ENCODE measurements at places on chromosomes 12 and 14.

GRCh38 chr14:60862283-60862682, 118.6 kb downstream of the TRMT5 start:
- no peak for DNase-seq

- DNase-seq: no peak
Measured at GRCh38 chr12:22321018-22321605, 13.4 kb downstream of the ST8SIA1 start.

DNA sequence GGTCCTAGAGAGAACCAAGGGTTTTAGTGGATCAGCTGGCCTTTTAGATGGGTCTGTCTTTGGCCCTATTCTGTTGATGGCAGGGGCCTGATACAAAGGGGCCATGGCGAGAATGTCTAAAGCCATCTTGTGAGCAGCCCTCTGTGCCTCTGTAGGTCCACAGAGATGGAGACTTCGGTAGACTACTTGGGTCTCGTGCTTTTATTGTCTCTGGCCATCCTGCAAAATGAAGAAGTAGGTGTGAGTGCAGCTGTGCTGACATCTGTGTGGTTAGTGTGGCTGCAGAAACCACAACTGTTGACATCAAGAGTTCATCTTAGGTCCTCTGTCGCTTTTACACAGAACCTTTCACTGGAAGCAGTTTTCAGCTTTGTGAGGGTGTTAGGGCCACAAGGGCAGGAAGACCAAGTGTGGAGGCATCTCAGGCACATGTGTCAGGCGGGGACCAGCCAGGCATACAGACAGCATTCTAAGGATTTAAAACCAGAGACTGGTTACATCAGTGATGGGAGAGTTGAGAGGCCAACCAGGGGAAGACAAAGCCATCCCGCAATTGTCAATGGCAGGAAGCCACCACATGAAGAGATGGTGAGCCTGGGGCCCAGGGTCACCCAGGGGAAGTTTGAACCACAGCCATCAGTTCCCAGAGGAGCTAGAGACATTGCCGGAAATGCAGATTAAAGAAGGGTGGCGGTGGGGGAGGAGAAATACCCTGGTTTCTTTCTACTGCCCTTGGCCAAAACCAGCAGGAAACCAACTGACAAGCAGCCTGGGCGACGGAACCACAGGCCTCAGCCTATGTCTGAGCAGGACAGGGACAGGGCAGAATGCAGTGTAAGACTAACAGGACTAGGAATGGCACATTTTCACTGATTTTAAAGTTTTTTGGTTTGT, 13.0 kb upstream of the TPCN1 start:
- peak; percentile 51 for DNase-seq

DNA sequence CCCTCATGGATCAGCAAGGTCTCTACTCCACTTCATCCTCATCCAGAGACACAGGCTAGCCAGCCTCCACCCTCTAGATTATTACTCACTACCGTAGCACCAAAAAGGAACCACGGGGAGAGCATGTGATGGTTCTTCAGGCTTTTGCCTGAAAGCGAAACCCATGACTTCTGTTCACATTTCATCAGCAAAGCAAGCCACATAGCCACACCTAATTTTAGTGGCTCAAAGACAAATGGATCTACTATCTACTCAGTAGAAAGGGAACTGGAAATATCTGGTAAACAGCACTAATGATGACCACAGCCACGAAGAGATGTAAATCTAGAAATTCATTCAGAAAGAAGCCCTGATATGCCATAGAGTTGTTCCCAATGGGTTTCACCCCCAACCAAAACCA, 51.4 kb downstream of the VCPKMT start:
- no peak for DNase-seq

DNA sequence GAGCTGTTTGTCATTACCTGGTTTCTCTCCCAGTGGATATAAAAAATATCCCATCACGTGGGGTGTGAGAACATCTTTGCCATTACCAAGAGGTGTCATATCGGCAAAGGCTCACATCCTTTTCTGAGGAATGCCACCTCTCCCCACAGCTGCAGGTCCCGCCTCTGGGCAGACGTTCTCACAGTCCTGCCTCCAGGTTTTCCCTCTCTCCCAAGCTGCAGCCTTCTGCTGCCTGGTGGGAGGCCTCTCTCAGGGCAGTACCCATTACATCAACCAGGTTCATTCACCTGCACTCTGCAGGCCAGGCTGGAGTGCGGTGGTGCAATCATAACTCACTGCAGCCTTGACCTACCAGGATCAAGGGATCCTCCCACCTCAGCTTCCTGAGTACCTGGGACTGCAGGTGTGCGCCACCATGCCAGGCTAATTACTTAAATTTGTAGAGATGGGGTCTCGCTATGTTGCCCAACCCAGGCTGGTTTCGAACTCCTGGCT, 15.0 kb upstream of the TMEM119 start:
- no peak for DNase-seq

DNA sequence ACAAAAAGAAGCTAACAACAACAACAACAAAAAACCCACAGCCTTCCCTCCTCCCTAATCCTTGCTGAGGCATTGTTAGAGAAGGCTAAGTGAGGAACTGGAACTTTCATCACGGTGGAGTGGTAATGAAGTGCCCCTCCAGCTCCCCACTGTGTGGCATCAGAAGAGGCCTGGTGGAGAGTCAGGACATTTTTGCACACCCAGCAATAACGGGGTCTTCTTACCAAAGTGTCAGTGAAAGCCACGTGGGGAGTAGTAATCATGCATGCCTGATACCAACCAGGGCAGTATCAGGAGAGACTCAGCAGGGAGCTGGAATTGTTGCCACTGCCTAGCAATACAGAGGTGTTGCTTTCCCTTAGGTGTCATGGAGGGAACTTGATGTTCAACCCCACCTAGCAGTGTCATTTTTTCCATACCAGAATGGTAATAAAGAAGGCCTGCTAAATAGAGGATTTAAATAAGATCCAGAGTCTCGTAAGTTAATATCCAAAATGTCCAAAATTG, 299.7 kb upstream of the RGS6 start:
- no peak for DNase-seq

- no peak for DNase-seq
Measured at GRCh38 chr12:124295431-124296058, 652 bp downstream of the RFLNA start.

GRCh38 chr12:102063069-102063468, 1.3 kb upstream of the WASHC3 start:
- no peak for DNase-seq

- DNase-seq: no peak
Measured at GRCh38 chr12:91986084-91986483, 159.6 kb downstream of the BTG1 start.

GRCh38 chr14:61591862-61592261, 103.5 kb upstream of the HIF1A start:
- DNase-seq: no peak

GRCh38 chr12:117845271-117845904, 123.4 kb downstream of the KSR2 start:
- no peak for DNase-seq

DNA sequence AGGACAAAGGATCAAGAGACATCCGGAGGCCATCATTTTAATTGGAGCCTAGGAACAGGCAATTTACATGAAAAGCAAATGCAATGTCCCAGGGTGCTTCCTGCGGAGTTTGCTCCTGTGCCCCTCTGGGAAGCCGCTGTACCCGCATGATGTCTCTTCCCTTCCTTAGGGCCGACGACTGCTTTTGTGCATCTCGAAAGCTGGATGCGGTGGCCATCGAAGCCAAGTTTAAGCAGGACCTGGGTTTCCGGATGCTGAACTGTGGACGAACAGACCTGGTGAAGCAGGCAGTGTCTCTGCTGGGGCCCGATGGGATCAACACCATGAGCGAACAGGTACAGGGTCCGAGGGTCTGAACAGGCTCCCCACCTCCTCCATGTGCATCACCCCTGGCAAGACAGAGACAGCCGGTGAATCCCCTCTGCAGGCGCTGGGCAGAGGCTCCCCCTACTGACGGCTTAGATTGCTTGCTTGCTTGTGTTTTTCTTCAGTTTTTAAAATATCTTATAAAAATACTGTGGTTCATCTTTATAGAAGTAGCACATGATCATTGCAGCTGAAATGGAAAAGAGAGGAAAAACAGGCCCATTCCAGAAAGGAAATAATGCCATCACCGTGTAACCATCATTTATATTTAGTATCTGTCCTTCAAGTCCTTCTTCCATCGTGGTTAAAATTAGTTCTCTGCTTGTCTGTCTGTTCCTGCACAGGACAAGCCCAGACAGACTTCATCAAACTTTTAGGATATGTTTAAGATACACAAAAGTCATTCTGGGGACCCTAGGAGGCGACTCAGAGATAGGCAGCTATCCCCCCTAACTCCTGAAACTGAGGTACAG, 75.4 kb upstream of the PWP1 start:
- DNase-seq: peak; percentile 7

DNA sequence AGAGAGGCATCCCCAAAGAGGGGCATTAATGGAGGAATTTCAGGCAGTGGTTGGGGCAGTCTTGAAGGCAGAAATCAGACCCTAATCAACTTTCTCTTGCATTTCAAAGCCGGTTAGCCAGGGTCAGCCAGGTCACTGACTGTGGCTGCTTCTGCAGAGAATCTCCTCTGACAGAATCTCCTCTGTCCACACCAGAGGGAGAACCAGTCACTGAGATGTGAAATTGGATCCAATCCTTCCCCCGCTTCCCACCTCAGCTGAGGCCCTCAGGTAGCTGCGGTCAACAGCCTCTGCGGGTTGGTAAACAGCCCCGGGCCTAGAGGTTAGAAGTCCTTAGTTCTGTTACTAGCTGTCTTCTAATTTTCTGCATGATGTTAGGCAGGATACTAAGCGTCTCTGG, 39.8 kb upstream of the NUAK1 start:
- no peak for DNase-seq

DNA sequence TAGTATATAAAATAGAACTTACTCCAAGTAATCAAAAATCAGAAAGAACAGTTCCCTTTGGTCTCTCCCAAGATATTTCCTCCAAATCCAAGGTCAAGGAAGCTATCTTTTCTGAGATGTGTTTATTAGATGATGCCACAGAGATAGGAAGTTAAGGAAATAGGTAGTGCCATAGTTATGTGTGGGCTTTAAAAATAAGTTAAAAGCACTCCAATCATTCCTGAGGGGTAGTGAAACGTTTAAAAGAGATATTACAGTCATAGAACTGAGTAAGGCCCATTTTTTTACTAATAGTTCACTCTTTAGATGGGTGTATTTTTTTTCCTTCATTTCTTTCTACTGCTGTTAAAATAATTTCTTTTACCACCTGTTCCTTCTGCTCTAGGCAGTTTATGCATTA, 1630.9 kb upstream of the SEL1L start:
- no peak for DNase-seq

- no peak for DNase-seq
Measured at GRCh38 chr14:90140956-90141316, 79.1 kb downstream of the KCNK13 start.

DNA sequence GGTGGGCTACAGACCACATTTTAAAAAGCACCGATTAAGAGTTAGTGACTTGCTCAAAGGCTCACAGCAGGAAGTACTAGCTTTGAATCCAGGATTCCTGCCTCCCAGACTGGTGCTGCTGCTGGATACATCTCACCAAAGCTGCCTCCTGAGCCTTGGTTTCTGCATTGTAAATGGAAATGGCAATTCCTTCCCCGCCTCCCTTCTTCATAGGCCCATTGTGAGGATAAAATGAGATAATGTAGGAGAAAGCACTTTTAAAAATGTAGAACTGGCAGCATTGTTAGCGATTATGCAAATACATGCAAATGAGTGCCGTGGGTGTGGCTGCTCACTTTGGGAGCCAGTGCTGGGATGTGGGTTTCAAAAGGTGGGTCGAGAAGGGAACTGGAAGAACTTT, 15.4 kb downstream of the PDE1B start:
- DNase-seq: no peak

DNA sequence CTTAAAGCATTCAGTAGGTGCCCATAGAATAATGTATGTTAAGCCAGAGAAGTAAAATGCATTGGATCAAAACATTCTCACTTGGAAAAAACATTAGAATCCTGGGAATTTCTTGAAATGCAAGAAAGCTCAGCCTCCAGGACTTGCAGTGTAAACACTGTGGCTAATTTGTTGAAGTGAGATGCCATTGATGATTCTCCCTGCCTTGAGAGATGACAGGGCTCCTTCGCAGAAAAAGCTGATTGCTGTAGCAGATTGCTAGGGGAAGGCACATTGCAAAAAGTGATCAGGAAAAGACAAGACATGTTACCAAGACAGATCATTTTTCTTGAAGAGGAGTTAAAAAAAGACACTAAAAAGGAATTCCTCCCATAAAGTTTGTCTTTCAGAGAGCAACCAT, 204.2 kb upstream of the HMGA2 start:
- no peak for DNase-seq

- DNase-seq: no peak
Measured at GRCh38 chr14:87443787-87444186, 549.2 kb downstream of the GALC start.

- peak; percentile 52 for DNase-seq
Measured at GRCh38 chr14:95260537-95261361, 59.0 kb downstream of the CLMN start.

GRCh38 chr14:39615352-39615751, 183.1 kb upstream of the FBXO33 start:
- no peak for DNase-seq

DNA sequence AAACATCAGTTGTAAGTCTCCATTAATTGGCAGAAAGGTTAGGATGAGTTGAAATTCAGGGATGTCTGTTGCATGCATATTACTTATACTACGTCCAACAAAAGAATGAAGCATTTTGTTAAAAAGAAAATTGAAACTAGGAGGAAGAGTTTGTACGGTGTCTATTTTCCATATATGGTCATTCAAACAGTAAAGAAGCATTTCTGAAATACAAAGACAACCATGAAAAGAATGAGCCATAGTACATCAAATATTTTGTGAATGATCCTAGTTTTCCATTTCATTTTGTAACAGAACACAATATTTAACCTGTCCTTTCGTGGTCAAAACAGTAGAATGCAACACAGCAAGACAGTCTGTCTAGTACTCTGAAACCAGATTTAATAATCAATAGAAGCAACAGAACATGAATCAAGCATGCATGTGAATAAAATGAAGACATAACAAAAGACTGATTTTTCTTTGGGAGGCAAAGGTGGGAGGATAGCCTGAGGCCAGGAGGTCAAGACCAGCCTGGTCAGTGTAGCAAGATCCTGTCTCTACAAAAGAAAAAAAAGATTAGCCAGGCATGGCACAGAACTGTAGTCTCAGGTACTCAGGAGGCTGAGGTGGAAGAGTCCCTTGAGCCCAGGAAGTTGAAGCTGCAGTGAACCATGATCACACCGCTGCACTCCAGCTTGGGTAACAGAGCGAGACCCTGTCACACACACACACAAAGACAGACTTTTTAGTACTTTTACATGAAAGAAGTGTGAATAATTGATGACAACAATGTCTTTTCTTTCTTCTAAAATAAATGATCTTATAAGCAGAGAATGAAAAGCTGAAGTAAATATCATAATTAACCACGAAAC, 156.0 kb downstream of the LRIG3 start:
- DNase-seq: no peak

- DNase-seq: no peak
Measured at GRCh38 chr14:22567437-22567836, 21.6 kb downstream of the DAD1 start.

All from stimulated activated CD4-positive, alpha-beta T cell treated with anti-CD3 and anti-CD28 coated beads, Interleukin-4, amount 100 ng/mL, for 48 hours (primary cell).